ENCODE measurements at places on chromosomes 11 and 22.

DNA sequence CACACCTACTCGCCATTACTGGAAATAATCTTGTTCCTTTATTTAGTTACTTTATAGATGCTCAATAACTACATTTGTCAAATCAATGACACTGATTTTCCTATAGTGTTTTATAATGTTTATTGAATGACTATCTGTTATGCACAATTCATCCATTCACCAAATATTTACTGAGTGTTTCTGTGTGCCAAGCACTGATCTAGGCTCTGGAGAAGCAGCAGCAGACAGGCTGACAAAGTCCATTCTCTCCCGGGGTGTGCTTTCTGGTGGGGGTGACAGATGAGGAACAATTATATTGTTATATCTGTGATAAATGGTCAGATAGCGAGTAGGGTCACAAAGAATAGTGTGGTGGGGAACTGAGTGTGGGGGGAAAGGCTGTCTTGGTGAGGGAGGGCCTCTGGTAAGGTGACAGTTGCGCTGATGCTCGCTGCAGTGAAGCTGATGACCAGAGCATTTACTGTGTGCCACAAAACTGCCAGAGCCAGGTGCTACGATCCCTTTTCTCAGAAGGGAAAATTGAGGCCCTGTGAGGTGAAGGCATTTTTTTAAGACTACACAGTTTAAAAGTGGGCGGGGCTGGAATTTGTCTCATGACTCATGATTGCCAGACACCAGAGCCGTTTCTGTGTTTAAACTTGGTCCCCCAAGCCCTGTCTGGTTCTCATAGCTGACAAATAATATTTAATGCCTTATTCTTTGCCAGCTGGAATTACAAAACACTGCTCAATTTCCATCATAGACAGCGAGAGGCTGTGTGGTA is 10.2 kb downstream of the PACS1 start:
- peak; percentile 47 for DNase-seq

DNA sequence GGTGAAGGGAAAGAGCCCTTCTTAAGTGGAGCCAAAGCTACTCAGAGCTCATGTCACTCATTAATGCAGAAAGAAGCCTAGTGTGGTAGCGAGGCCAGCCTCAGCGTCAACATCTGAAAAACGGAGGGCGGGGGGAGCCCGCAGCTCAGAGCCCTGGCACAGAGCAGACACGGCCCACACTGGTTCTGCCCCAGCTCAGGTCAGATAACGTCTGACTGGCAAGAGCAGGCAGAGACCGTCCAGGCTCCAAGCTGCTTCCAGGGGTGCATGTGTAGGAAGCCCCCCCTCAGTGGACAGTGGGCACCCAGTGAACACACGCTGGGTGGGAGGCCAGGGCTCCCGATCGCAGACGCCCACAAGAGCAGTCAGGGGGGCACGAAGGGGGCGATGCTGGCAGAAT is 100.8 kb downstream of the SHANK2 start:
- no peak for DNase-seq

DNA sequence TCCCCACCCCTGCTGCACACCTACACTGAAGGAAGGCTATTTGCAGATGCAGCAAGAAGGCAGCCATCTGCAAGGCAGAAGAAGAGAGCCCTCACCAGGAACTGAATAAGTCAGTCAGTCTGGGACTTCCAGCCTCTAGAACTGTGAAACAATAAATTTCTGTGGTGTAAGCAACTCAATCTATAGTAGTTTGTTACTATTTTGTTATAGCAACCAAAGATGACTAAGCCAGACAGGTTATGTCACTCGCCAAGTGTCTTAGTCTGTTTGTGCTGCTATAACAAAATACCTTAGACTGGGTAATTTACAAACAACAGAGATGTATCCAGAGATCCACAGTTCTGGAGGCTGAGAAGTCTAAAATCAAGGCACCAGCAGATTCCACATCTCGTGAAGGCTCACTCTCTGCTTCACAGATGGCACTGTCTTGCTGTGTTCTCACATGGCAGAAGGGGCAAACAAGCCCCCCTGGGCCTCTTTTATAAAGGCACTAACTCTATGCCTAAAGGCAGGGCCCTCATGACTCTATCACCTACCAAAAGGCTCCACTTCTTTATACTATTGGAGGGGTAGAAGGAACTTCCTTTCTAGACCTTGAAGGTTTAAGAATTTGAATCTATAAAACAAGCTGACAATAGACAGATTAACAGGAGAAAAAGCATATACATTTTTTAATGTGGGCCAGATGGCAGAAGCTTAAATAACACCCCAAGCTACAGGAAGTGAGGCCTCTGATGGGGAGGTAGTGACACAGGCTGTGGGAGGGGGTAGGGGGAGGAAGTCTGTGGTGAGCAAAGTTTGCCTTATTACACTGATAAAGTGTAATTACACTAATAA is 12.3 kb downstream of the APOL6 start:
- no peak for DNase-seq

- DNase-seq: no peak
Measured at GRCh38 chr11:92975285-92975684, 5.8 kb downstream of the MTNR1B start.

- DNase-seq: no peak
Measured at GRCh38 chr11:132228746-132229325, 858.4 kb downstream of the NTM start.

DNA sequence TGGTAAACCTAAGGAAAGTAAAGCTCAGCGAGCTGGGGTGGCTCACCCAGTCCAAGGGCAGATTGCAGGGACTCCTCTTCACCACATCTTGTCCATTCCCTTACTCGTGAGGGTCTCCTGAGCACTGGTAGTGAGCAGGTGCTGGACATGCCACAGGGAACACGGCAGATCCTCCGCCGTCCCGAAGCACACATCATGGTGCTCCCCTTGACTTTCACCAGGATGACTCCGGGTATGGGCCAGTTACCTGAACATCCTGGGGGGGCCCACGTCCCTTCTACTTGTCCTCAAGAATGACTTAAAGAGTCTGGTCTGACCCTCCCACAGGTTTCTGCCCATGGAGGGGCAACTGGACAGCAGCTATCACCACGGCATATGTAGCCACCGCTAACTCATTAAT is 8.0 kb upstream of the SF1 start:
- no peak for DNase-seq

- no peak for DNase-seq
Measured at GRCh38 chr11:126268361-126268707, 361 bp downstream of the SRPRA start.
